Upper lobe of left lung (tissue), 6 donors: ENCODE measurements at places on chromosomes 5 and 9. TPM values are rescaled to one million over a fixed set of nuclear protein-coding genes. Genes with fewer than 3 reads are reported as not detected.
A peak's percentile ranks its signal among the peaks of the same experiment; 100 is the strongest.

PCDHGA7 gene
- 3.0 TPM for total RNA-seq

DNA sequence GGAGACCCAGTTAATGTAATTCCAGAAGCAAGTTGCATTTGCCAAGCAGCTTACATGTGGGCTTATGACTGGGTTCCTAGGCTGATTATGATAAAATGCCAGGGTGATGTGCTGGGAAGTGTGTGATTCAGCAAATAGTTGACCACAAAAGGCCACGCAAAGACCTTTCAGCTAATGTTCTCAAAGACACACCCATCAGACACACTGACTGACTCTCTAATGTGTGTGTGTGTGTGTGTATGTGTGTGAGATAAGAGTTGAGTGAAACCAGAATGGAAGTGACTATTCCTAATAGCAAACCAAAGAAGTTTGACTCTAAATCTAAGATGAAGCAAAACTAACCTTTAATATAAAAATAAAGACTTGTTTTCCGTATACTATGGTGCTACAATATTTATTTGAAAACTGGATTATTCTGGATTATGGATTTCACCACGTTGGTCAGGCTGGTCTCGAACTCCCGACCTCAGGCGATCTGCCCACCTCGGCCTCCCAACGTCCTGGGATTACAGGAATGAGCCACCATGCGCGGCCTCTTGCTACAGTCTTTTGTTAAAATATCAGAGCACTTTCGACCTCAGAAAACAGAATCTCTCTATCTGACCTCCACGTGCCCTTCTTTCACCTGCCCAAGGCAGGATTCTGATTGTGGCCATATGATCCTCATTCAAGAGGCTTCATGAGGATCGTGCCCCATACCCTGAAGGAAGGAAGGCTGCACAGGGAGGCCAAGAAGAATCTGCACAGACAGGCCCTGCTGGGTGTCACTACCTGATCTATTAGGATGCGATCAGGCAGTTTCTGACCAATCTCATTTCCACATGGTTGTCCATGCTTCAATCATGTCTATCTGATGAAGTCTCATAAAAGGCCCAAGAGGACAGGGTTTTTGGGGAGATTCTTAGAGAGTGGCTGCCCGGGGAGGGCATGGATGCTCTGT is 75.6 kb downstream of the USP20 start:
- DNase-seq: no peak
- peaks cover 7% of the 10 kb centered on the region for H3K36me3 ChIP-seq
- no peaks in the 10 kb centered on the region for H3K27me3 ChIP-seq
- H3K4me3 ChIP-seq: no peak overlapping the region

GRCh38 chr5:127355337-127355736 is 64.7 kb downstream of the MEGF10 start:
- no peaks in the 10 kb centered on the region for H3K36me3 ChIP-seq
- no peaks in the 10 kb centered on the region for H3K4me1 ChIP-seq
- H3K27ac ChIP-seq: no peak overlapping the region
- DNase-seq: no peak

TMEM167A gene
- total RNA-seq: 45.5 TPM

DNA sequence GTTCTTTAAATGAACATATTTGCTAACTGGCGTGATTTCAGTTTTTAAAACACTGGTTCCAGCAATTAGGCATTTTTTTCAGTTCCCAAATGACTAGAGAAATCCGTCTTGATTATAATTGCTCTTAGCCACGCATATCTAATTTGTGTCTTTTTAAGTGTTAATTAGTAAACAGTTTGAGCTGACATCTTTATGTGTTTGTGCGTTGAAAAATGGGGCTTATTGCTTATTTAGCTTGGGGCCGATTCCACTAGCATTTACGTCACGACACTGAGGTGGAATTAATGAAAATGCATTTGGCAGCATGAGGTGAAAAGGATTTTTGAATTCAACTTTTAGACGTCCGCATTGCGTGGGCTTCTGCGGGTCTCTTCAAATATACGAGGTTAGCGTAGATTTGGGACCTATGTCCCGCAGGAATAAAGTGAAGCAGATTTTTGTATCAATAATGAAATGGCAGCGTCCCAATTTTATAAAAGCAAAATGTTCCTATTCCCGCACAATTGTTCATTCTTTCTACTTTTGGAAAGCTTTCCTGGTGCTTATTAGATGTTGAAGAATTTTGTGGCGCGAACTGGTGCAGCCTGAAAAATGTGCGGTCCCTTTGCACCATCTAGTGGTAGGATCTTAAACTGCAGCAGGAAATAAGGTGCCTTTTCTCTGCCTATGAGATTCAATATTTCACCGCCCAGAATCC is 122.7 kb upstream of the LMX1B start:
- DNase-seq: no peak
- no peaks in the 10 kb centered on the region for H3K27me3 ChIP-seq
- no peaks in the 10 kb centered on the region for H3K36me3 ChIP-seq
- no peak overlapping the region for H3K4me3 ChIP-seq
- H3K4me1 ChIP-seq: peaks cover 8% of the 10 kb centered on the region

GRCh38 chr5:160367261-160367660 is 3.2 kb downstream of the C1QTNF2 start:
- peaks cover 5% of the 10 kb centered on the region for H3K4me1 ChIP-seq
- H3K36me3 ChIP-seq: no peaks in the 10 kb centered on the region
- H3K4me3 ChIP-seq: no peak overlapping the region

ENG gene
- 45.7 TPM for total RNA-seq

AJM1 gene
- 4.3 TPM for total RNA-seq

PCDHGB6 gene
- total RNA-seq: 5.2 TPM

DNA sequence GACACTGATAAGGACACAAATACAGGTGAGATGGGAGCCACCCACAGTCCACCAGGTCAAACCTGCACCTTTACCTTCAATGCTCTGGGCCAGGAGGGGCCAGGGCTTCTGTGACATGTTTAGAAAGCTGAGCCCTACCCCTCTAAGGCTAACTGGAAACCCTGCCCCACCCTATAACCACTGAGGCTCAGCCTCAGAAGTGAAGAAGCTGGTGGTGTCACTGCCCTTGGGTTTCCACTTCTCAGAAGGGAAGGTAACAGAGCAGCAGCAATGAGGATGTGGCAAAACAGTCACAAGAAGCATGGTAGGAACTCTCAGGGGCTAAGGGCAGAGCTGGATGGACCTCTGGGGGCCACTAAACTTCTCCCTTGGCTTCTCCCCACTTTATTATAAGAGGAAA is 6.0 kb downstream of the PDGFRB start:
- H3K36me3 ChIP-seq: no peaks in the 10 kb centered on the region
- no peak overlapping the region for H3K4me3 ChIP-seq
- H3K4me1 ChIP-seq: peaks cover 2% of the 10 kb centered on the region
- no peak for DNase-seq

- peaks cover 81% of the 10 kb centered on the region for H3K36me3 ChIP-seq
- H3K4me3 ChIP-seq: no peak overlapping the region
- H3K4me1 ChIP-seq: peaks cover 6% of the 10 kb centered on the region
- H3K27me3 ChIP-seq: no peaks in the 10 kb centered on the region
- H3K27ac ChIP-seq: no peak overlapping the region
Measured at GRCh38 chr9:92719028-92719647, 45.5 kb downstream of the BICD2 start.

DNA sequence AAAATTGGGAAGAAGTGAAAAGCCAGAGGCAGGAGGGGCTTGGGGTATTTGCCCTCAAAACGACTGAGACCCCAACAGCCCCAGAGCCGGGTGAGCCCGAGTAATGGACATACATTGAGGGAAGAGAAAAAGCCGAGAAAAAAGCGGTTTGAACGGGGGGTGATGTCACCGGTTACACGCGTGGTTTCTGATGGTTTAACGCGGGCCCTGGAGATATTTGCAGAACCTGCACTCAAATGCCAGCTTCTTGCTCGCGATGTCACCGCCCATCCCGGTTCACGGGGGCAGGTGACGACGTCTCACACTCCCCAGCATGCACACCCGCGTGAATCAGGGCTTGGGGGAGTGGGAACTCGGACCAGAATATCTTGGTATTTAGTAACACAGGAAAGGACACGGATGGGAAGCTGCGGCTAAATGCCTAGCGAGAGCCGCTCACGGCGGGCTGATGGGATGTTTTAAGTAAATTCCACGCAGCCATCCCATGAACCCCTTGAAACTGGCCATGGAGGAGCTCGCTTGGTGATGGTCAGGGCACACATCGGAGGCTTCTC is 102.0 kb upstream of the RAPGEF1 start:
- H3K27me3 ChIP-seq: no peaks in the 10 kb centered on the region
- DNase-seq: no peak
- no peaks in the 10 kb centered on the region for H3K4me1 ChIP-seq
- H3K4me3 ChIP-seq: no peak overlapping the region
- H3K27ac ChIP-seq: no peak overlapping the region
- H3K36me3 ChIP-seq: no peaks in the 10 kb centered on the region

- DNase-seq: no peak
- H3K27ac ChIP-seq: no peak overlapping the region
- H3K4me1 ChIP-seq: no peaks in the 10 kb centered on the region
- H3K4me3 ChIP-seq: no peak overlapping the region
- H3K27me3 ChIP-seq: no peaks in the 10 kb centered on the region
- no peaks in the 10 kb centered on the region for H3K36me3 ChIP-seq
Measured at GRCh38 chr9:72871685-72872084, 81.2 kb downstream of the ALDH1A1 start.

GRCh38 chr9:133032171-133032570 is 1.4 kb downstream of the GTF3C5 start:
- no peak overlapping the region for H3K27ac ChIP-seq
- H3K36me3 ChIP-seq: no peaks in the 10 kb centered on the region
- no peaks in the 10 kb centered on the region for H3K27me3 ChIP-seq
- DNase-seq: no peak

DNA sequence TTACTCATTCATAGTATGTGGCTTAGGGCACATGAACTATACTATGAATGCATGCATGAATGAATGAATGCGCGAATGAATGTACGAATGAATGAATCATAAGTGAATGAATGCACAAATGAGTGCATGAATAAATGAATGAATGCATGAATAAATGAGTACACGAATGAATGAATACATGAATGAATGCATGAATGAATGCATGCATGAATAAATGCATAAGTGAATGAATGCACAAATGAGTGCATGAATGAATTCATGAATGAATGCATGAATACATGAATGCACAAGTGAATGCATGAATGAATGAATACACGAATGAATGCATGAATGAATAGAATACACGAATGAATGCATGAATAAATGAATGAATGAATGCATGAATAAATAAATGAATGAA is 52.5 kb upstream of the FCN1 start:
- H3K27me3 ChIP-seq: no peaks in the 10 kb centered on the region
- DNase-seq: no peak
- no peaks in the 10 kb centered on the region for H3K4me1 ChIP-seq
- H3K4me3 ChIP-seq: no peak overlapping the region
- no peak overlapping the region for H3K27ac ChIP-seq

- H3K27me3 ChIP-seq: no peaks in the 10 kb centered on the region
- no peaks in the 10 kb centered on the region for H3K4me1 ChIP-seq
- H3K27ac ChIP-seq: no peak overlapping the region
- DNase-seq: no peak
- H3K4me3 ChIP-seq: no peak overlapping the region
- H3K36me3 ChIP-seq: no peaks in the 10 kb centered on the region
Measured at GRCh38 chr5:36031223-36031622, 35.5 kb downstream of the UGT3A2 start.

GRCh38 chr9:128412120-128412790 is 8.4 kb upstream of the CERCAM start:
- no peak overlapping the region for H3K4me3 ChIP-seq
- no peaks in the 10 kb centered on the region for H3K27me3 ChIP-seq
- DNase-seq: peak; percentile 50
- no peaks in the 10 kb centered on the region for H3K36me3 ChIP-seq

- H3K27me3 ChIP-seq: no peaks in the 10 kb centered on the region
- no peaks in the 10 kb centered on the region for H3K4me1 ChIP-seq
- no peak overlapping the region for H3K4me3 ChIP-seq
- no peak for DNase-seq
Measured at GRCh38 chr9:21597284-21597683, 115.2 kb upstream of the IFNE start.
